ENCODE measurements at places on chromosomes 3 and 15.

GRCh38 chr3:146827836-146828235 lies 222.7 kb upstream of the PLSCR5 start:
- no peak for DNase-seq

GRCh38 chr3:124759666-124760401 lies 29.6 kb downstream of the UMPS start:
- no peak for DNase-seq

DNA sequence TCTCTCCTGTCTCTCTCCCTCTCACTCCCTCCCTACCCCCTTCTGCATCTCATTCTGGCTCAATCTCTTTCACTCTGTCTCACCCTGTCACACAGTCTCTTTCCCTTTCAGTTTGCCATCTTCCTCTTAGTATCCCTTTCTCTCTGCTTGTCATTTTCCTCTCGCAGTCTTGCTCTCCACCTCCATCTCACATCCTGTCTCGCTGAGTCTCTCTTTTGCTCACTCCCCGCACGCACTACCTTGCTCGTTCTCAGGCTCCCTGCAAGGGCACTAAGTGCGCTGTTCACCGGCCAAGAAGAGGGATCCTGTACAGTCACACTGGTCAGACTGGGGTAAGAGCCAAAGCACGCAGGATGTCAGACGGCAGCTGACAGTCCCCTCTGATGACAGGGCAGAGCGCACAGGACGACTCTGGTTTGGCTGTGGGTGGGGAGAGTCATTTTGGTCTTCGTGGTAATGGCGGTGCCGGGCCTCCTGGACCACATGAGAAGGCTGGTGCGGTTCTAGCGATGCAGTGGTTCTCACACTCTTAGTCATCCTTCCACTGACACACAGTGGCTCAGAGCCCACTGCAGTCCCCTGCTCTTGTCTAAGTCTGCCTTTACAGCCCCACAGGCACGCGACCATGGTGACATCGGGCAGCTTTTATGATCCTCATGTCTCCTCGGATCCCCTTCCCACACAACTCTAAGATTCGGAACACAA lies 356.8 kb downstream of the FOXP1 start:
- no peak for DNase-seq

DNA sequence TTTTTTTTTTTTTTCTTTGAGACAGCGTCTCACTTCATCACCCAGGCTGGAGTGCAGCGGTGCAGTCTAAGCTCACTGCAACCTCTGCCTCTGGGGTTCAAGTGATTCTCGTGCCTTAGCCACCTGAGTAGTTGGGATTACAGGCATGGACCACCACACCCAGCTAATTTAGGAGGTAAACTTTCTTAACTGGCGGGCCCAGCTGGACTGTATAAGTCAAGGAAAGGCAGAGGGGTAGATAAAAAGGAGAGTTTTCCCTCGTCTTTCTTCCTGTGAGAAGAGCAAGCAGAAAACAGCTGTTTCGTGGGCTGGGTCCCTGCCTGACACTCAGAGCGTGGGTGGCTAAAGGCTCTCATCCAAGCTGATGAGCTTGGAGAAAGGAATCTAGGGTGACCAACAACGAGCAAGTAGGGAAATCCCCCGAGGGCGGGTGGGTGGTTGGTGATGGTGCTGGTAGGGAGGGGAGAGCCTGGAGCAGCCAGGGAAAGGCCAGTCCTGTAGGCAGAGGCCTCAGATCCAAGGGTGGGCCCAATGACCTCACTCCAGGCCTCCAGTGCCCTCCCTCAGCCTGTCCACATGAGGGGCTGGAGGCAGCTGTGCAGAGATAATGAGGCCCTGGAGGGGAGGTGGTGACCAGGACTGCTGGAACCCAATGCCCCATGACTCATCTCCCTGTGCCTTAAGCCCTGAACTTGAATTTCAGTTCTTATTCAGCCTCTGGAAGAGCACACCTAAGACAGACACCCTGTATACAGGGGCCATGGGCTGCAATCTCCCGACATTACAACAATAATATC lies 43.1 kb upstream of the LIMD1 start:
- DNase-seq, result no peak

- no peak for DNase-seq
Observed at GRCh38 chr15:52523647-52524046, 5.0 kb downstream of the MYO5A start.

DNA sequence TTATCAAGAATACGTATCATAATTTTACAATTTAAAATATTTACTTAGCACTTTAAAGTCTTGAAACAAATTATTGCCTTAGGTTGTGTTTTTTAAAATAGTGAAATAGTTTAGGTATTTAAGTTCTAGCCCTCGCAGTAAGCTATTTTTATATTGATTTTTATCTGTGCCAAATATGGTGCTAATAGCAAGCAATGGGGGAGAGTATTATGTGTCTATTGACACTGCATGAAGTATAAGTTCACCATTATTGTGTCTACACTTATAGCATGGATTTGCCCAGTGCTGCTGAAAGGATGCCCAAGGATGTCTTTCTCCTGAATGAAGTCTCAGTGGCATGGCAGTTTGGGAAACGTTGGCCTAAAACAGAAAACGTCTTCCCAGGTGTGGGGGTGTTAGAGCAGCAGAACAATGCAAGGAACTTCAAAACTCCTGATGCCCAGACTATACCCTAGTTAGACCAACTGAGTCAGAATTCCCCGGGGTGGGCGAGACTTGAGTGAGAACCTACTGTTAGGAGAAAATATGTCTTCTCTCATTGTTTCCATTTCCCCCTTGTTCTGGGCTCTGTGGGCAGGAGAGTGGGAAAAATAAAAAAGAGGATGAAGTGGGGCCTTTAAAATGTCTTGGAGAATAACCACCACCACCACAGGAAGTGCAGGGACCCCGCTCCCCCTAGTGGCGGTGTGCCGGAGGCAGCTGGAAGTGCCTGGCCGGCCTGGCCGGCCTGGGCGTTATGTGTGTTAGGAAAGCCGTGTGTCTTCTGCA lies 104.2 kb upstream of the SLC7A14 start:
- DNase-seq, result peak; percentile 29

Data from NCI-H1105 treated with DMSO at 0.1 percent for 48 hours (cell line).